ENCODE measurements at places on chromosomes 7 and 10. TPM values are rescaled to one million over a fixed set of nuclear protein-coding genes. Genes with fewer than 3 reads are reported as not detected.

DNA sequence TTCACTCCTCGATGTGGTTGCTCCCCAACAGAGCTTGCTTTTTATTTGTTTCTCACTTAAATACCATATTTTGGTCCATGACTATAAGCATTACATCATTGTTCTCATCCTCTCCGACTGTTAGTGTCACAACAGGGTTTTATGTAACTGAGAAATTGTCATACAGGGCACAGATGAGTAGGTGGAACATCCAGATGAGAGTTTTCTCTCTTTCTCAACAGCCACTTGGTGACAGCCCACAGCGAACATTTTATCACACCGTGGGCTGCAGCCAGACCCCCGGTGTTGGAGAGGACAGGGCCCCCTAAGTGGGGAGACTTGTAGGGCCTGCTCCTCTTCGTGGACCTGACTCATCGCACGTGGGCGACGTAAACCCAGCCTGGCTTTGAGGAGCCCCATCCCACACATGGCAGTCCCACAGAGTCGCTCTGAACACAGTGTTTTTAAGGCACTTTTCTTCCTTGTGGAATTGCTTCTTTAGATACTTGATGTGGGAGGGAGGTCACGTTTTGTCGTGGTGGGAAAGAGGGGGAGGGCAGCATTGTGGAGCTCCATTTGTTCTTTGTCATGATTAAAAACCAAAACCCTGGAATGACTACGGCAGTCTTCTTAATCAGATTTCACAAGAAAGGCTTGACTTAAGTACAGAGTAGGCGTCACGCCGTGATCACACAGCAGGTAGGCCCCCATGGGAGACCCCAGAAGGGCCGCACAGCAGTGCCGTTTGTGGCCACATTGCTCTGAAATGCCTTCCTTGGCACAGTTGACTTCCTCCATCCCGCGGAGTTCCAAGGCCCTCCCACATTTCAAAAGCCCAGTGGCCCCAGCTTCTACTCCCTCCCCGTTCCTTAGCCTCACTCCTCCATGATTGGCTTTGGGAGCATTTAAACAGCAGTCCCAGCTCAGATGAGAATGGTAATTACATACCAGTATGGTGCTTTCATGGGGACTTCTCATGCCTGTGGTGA is 220.6 kb downstream of the CCDC3 start:
- H3K4me1 ChIP-seq: no peaks in the 10 kb centered on the region
- no peaks in the 10 kb centered on the region for H3K27me3 ChIP-seq
- H3K4me3 ChIP-seq: no peak overlapping the region
- H3K36me3 ChIP-seq: no peaks in the 10 kb centered on the region

GRCh38 chr10:48309711-48310226 is 3.3 kb downstream of the MAPK8 start:
- H3K27me3 ChIP-seq: no peaks in the 10 kb centered on the region
- no peak for DNase-seq
- H3K4me1 ChIP-seq: peaks cover 23% of the 10 kb centered on the region
- no peak overlapping the region for H3K4me3 ChIP-seq
- H3K27ac ChIP-seq: no peak overlapping the region

DNA sequence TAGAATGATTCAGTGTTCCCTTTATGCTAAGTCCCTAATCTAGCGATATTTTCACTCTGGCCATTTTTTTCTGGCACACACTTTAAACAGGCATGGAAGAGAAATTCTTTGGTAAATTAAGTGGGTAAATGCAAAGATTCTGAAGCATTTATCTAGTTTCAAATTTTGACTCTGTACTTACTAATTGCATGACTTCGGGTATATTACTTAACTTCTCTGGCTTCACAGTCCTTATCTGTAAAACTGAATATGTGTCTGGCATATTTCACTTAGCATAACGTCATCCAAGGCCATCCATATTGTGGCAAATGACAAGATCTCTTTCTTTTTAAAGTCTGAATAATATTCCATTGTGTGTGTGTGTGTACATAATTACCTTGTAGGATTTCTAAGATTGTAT is 114.5 kb downstream of the MBL2 start:
- H3K27ac ChIP-seq: no peak overlapping the region
- H3K4me1 ChIP-seq: no peaks in the 10 kb centered on the region
- no peaks in the 10 kb centered on the region for H3K27me3 ChIP-seq
- H3K4me3 ChIP-seq: no peak overlapping the region
- H3K36me3 ChIP-seq: no peaks in the 10 kb centered on the region
- DNase-seq: no peak

DNA sequence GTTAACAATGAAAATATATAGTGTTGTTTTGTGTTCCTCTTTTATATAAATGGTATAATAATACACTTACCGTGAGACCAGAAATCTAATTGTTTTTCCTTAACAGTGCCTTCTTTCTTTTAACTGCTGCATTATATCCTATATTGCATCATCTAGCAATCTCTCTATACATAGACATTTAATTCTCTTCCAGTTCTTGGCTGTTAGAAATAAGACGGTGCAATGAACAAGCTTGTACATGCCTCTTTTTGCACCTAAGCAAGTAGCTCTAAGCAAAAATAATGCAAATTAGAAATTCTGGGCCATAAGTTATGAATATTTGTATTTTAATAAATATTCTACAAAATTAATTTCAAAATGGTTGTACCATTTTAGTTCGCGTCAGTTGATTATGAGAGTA is 55.9 kb upstream of the AHR start:
- H3K36me3 ChIP-seq: no peaks in the 10 kb centered on the region
- no peak overlapping the region for H3K4me3 ChIP-seq
- no peaks in the 10 kb centered on the region for H3K27me3 ChIP-seq
- no peaks in the 10 kb centered on the region for H3K4me1 ChIP-seq

TMEM184A gene
- total RNA-seq: 151 TPM

All from transverse colon (tissue), 4 donors.